Mesothelial cell of epicardium (in vitro differentiated cells): ENCODE measurements at places on chromosomes 2 and 18.

DNA sequence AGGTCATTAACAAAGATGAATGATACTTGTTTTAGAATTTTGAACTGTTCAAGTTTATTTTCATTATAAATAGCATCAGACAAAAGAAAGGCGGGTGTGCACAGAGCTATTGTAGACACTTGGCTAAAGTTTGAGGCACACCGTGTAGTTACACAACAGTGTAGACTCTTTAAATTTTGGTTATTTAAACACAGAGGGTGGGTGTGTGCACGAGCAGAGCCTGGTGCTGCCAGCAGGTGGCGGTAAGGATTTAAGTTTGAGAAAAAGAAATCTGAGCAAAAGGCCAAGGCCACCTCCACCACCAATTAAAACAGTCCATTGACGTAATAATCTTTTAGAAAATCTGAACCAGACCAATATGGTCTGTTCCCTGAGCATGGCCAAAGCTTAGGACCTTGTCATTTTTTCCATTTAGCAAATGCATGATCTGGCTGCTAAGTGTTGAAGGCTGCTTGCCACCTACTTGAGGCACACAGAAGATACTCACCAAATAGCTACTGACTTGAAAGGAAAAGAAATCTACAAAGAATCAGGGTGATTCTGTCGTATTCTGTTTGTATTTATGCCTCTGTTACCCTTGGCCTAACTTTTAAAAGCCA lies 14.3 kb downstream of the COPS7B start:
- no peak for DNase-seq
- no peak overlapping the region for H3K27ac ChIP-seq
- H3K36me3 ChIP-seq = peaks cover 22% of the 10 kb centered on the region
- H3K4me3 ChIP-seq = no peak overlapping the region
- peaks cover 3% of the 10 kb centered on the region for H3K4me1 ChIP-seq
- no peaks in the 10 kb centered on the region for H3K27me3 ChIP-seq

- H3K4me3 ChIP-seq = no peak overlapping the region
- no peaks in the 10 kb centered on the region for H3K27me3 ChIP-seq
- no peaks in the 10 kb centered on the region for H3K36me3 ChIP-seq
- H3K4me1 ChIP-seq = peaks cover 37% of the 10 kb centered on the region
- DNase-seq = no peak
These were observed 15.4 kb upstream of the HNMT start for GRCh38 chr2:137948894-137949293.

GRCh38 chr2:224837558-224837957 lies 121.4 kb upstream of the CCDC195 start:
- H3K27me3 ChIP-seq = peaks cover 8% of the 10 kb centered on the region
- no peaks in the 10 kb centered on the region for H3K36me3 ChIP-seq
- H3K27ac ChIP-seq = no peak overlapping the region
- no peak for DNase-seq
- H3K4me3 ChIP-seq = no peak overlapping the region

GRCh38 chr18:12592597-12593127 lies 65.2 kb downstream of the SPIRE1 start:
- H3K27ac ChIP-seq = no peak overlapping the region
- peaks cover 11% of the 10 kb centered on the region for H3K4me1 ChIP-seq
- no peak for DNase-seq
- H3K4me3 ChIP-seq = no peak overlapping the region

- H3K27ac ChIP-seq = no peak overlapping the region
- H3K36me3 ChIP-seq = no peaks in the 10 kb centered on the region
- H3K4me1 ChIP-seq = peaks cover 21% of the 10 kb centered on the region
- no peak overlapping the region for H3K4me3 ChIP-seq
- no peaks in the 10 kb centered on the region for H3K27me3 ChIP-seq
These were observed 239.9 kb upstream of the ID2 start for GRCh38 chr2:8441986-8442385.

DNA sequence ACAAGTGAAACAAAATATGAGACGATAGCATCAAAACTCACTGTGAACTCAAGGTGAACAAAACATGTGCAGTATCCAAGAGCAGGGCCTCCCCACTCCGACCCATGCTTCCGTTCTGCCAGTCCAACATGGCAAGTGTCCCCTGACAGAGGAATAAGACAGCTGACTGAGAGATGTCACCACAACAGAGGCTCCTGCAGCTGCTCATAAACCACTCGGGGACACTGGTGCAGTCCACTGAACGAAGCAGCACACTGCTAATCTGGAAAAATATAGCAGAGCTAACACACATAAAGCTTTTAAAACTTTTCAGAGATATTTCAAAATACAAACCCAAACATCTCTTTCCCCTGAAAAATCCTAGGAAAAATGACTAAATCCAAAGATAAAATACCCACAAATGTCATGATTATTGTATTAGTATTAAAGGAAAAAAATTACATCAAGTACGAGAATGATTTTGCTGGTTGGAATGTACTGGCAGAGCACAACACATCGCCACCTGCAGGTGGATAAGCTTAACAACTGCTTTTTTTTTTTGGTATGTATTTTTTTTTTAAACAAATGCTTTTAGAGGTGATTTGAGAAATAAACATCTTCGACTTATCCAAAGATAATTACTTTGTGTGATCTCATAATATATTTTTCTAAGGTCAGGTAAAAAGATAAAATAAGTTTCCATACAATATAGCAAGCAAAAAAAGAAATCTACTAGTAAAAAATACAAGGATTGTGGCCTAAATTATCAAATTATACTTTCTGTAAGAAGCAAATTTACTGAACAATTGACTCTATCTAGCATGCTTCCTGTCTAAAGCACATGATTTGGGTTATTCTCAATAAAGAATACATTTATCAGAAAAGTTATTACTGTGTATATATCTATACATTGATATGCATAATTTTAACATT lies 18.6 kb downstream of the THADA start:
- peaks cover 27% of the 10 kb centered on the region for H3K36me3 ChIP-seq
- DNase-seq = no peak
- no peak overlapping the region for H3K27ac ChIP-seq
- H3K4me3 ChIP-seq = no peak overlapping the region
- H3K27me3 ChIP-seq = no peaks in the 10 kb centered on the region

- H3K36me3 ChIP-seq = no peaks in the 10 kb centered on the region
- no peak overlapping the region for H3K27ac ChIP-seq
- no peak overlapping the region for H3K4me3 ChIP-seq
- no peak for DNase-seq
- H3K4me1 ChIP-seq = peaks cover 4% of the 10 kb centered on the region
These were observed 188.9 kb upstream of the CXCR4 start for GRCh38 chr2:136306836-136307235.

DNA sequence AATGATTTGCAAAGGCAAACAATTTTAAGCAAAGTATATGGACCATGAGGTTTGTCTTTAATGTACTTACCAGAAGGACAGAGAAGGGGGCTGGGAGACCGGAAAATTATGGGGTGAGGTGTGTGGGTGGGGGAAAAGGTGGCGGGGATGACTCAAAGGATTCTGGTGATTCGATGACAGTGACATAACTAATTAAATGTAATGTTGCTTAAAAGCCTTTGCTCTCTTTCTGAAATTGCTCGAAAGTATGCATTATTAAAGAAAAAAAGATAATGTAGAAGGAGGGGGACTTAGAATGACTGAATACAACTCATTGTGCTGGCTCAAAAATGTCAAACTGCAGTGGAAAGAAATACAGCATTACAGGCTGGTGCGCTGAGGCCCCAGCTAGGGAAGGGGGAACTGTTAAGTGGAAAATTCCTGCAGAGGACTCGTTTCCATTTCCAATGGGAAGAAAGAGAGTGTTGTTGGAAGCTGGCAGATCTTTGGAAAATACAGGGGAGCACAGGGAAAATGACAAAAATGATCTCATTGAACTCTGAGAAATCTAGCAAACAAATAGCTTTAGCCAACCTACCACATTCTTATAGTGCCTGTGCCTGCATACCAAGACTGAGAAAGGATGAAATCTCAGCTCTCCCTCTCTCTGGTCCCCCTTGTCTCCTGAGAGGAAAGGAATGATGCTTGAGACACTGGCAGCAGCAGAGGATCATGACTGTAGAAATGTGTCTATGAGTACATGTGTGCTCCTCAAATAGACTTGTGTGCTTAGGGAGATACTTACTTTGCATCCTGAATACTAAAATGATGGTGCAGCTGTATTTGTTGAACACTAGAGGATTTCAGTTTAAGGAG lies 632.4 kb downstream of the NYAP2 start:
- no peak for DNase-seq
- peak overlapping the region; percentile 83 for H3K4me3 ChIP-seq
- no peaks in the 10 kb centered on the region for H3K27me3 ChIP-seq
- H3K36me3 ChIP-seq = no peaks in the 10 kb centered on the region
- H3K4me1 ChIP-seq = peaks cover 26% of the 10 kb centered on the region

- H3K36me3 ChIP-seq = no peaks in the 10 kb centered on the region
- H3K4me3 ChIP-seq = no peak overlapping the region
- H3K27ac ChIP-seq = no peak overlapping the region
- no peaks in the 10 kb centered on the region for H3K27me3 ChIP-seq
- DNase-seq = no peak
These were observed 77.8 kb downstream of the SOCS6 start for GRCh38 chr18:70366670-70367069.

DNA sequence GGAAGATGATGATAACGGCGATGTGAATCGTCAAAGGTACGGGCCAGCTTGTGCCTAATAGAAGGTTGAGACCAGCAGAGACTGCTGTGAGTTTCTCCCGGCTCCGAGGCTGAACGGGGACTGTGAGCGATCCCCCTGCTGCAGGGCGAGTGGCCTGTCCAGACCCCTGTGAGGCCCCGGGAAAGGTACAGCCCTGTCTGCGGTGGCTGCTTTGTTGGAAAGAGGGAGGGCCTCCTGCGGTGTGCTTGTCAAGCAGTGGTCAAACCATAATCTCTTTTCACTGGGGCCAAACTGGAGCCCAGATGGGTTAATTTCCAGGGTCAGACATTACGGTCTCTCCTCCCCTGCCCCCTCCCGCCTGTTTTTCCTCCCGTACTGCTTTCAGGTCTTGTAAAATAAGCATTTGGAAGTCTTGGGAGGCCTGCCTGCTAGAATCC lies 3.0 kb downstream of the FZD7 start:
- H3K27ac ChIP-seq = no peak overlapping the region
- peaks cover 35% of the 10 kb centered on the region for H3K4me1 ChIP-seq
- H3K36me3 ChIP-seq = peaks cover 9% of the 10 kb centered on the region
- DNase-seq = no peak

- no peaks in the 10 kb centered on the region for H3K4me1 ChIP-seq
- no peak for DNase-seq
- H3K4me3 ChIP-seq = no peak overlapping the region
- no peak overlapping the region for H3K27ac ChIP-seq
These were observed 135.8 kb upstream of the DSEL start for GRCh38 chr18:67652288-67652687.

GRCh38 chr2:176768185-176768584 lies 444.4 kb upstream of the HNRNPA3 start:
- peaks cover 35% of the 10 kb centered on the region for H3K4me1 ChIP-seq
- no peaks in the 10 kb centered on the region for H3K27me3 ChIP-seq
- H3K4me3 ChIP-seq = no peak overlapping the region
- H3K27ac ChIP-seq = no peak overlapping the region
- peaks cover 10% of the 10 kb centered on the region for H3K36me3 ChIP-seq

GRCh38 chr18:76053551-76053950 lies 441.5 kb downstream of the ZNF516 start:
- H3K27me3 ChIP-seq = no peaks in the 10 kb centered on the region
- no peak for DNase-seq
- H3K4me3 ChIP-seq = no peak overlapping the region
- no peaks in the 10 kb centered on the region for H3K36me3 ChIP-seq
- H3K4me1 ChIP-seq = peaks cover 59% of the 10 kb centered on the region
- H3K27ac ChIP-seq = peak overlapping the region; percentile 82

GRCh38 chr2:57876313-57876712 lies 170.3 kb upstream of the VRK2 start:
- peaks cover 22% of the 10 kb centered on the region for H3K4me1 ChIP-seq
- no peak overlapping the region for H3K27ac ChIP-seq
- H3K27me3 ChIP-seq = no peaks in the 10 kb centered on the region
- no peak overlapping the region for H3K4me3 ChIP-seq

- no peak for DNase-seq
- H3K36me3 ChIP-seq = no peaks in the 10 kb centered on the region
- peaks cover 16% of the 10 kb centered on the region for H3K4me1 ChIP-seq
These were observed 634.1 kb downstream of the TDRD15 start for GRCh38 chr2:21757805-21758430.

DNA sequence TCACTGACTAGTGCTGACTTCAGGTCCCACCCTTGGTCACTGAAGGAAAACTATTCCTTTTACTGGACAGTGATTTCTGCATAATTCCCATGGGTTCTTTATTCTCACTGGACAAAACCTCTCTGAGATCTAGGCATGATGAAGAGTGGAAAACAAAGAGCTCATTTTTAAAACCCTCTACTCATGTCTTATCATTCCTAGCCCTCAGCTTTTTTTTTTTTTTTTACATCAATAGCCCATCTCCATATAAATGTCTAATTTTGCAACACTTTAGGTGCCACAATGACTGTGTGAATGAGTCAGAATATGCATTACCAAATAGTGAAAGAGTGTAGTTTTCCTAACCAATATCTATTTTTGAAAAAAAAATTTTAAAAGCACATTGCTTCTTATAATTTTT lies 74.8 kb downstream of the TCF4 start:
- H3K27me3 ChIP-seq = no peaks in the 10 kb centered on the region
- no peak for DNase-seq
- no peak overlapping the region for H3K4me3 ChIP-seq

GRCh38 chr2:135226961-135227360 lies 174.9 kb downstream of the RAB3GAP1 start:
- no peak for DNase-seq
- H3K27ac ChIP-seq = no peak overlapping the region
- H3K27me3 ChIP-seq = no peaks in the 10 kb centered on the region
- H3K4me3 ChIP-seq = no peak overlapping the region
- H3K36me3 ChIP-seq = peaks cover 7% of the 10 kb centered on the region
- no peaks in the 10 kb centered on the region for H3K4me1 ChIP-seq

GRCh38 chr2:232771870-232772269 lies 4.5 kb downstream of the KCNJ13 start:
- peaks cover 23% of the 10 kb centered on the region for H3K4me1 ChIP-seq
- no peak overlapping the region for H3K27ac ChIP-seq
- peaks cover 17% of the 10 kb centered on the region for H3K36me3 ChIP-seq
- H3K4me3 ChIP-seq = no peak overlapping the region
- no peak for DNase-seq

GRCh38 chr2:47218066-47218581 lies 63.0 kb upstream of the STPG4 start:
- peaks cover 13% of the 10 kb centered on the region for H3K4me1 ChIP-seq
- H3K27ac ChIP-seq = peak overlapping the region; percentile 48
- no peaks in the 10 kb centered on the region for H3K27me3 ChIP-seq

- H3K27me3 ChIP-seq = no peaks in the 10 kb centered on the region
- H3K27ac ChIP-seq = no peak overlapping the region
- H3K4me1 ChIP-seq = peaks cover 30% of the 10 kb centered on the region
- H3K4me3 ChIP-seq = no peak overlapping the region
These were observed 230.8 kb downstream of the OSR1 start for GRCh38 chr2:19127616-19128015.

DNA sequence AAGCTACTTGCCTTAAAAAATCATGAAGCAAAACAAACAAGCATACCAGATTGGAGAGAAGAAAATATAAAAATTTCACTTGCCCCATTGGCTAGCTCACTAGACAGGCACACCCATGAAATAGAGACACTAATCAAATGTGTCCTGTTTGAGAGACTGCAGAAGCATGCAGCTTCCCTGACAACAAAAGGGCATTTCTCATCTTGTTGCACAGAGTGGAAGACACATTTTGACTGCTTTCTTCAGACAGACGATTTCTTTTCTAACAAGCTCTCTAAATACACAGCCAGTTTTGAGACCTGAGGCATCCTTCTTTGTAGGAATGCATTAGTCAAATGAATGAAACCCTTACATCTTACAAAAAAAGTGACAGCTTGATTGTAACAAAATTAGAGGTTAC lies 1558.6 kb upstream of the NXPH2 start:
- DNase-seq = no peak
- no peak overlapping the region for H3K4me3 ChIP-seq
- H3K36me3 ChIP-seq = no peaks in the 10 kb centered on the region
- H3K4me1 ChIP-seq = peaks cover 9% of the 10 kb centered on the region
- H3K27me3 ChIP-seq = peaks cover 2% of the 10 kb centered on the region
